ENCODE measurements at places on chromosomes 1 and 21.
A peak's percentile ranks its signal among the peaks of the same experiment; 100 is the strongest.

GRCh38 chr1:231616667-231617066, 9.9 kb upstream of the DISC1 start:
- no peak for DNase-seq

DNA sequence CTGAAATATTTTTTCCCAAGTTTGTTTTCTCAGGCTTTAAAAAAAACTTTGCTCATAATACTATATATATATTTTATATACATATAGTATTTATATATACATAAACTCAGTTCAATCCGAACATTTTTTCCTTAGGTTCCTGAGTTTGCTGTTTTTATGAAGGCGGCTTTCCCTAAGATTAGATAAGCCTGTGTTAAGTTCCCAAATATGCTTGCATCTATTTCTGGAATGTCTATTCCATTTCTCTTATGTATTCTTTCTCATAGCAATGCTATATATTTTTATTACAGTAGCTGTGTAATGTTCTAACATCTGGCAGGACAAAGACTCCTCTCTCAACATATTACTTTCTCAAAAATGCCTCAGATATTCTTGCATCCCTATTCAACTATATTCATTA, 45.9 kb downstream of the ADSS2 start:
- no peak for DNase-seq

GRCh38 chr1:181140891-181141290, 52.4 kb downstream of the IER5 start:
- no peak for DNase-seq

- DNase-seq, result no peak
Measured at GRCh38 chr1:232084584-232085223, 458.1 kb downstream of the DISC1 start.

GRCh38 chr1:80218112-80218511, 1211.6 kb upstream of the ADGRL4 start:
- no peak for DNase-seq

GRCh38 chr1:44932151-44932550, 54.2 kb downstream of the EIF2B3 start:
- DNase-seq, result no peak

- no peak for DNase-seq
Measured at GRCh38 chr1:22318279-22318981, 133.2 kb upstream of the ZBTB40 start.

- DNase-seq, result no peak
Measured at GRCh38 chr1:167427848-167428247, 90.5 kb downstream of the CD247 start.

GRCh38 chr1:93672069-93672468, 9.6 kb downstream of the BCAR3 start:
- no peak for DNase-seq

DNA sequence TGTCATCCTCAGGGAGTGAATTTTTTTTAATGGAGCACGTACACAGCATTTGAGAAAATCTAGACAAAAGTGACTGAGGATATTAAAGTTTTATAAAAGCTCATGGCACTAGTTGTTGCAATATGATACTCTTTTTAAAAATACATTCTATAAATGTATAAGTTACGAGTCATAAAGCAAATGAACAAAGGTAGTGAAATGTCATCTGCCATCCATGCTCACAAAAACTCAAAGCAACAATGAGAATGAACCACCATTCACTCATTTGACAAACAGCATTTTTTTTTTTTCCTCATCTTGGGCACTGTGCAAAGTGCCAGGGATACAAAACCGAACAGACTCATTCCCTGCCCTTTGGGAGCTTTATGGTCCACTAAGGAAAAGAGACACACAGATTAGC, 38.7 kb downstream of the GPR137B start:
- DNase-seq, result no peak

- DNase-seq, result peak; percentile 32
Measured at GRCh38 chr1:86965012-86965826, 50.8 kb downstream of the HS2ST1 start.

Data from CD4-positive, alpha-beta T cell treated with Interleukin-4 for 4 hours (primary cell).